Skin of body (tissue), 3 donors: ENCODE measurements at places on chromosomes 7 and 10. TPM values are rescaled to one million over a fixed set of nuclear protein-coding genes. Genes with fewer than 3 reads are reported as not detected.

- DNase-seq = no peak
Observed at GRCh38 chr7:155459700-155460461, 2.0 kb downstream of the EN2 start.

Gene ERVW-1
- 0.20 TPM for total RNA-seq

Gene PNLIPRP2
- total RNA-seq = not detected

- DNase-seq = no peak
Observed at GRCh38 chr7:70060298-70061068, 462.2 kb downstream of the AUTS2 start.

GRCh38 chr10:6202098-6202683, 541 bp upstream of the PFKFB3 start:
- no peak for DNase-seq

- DNase-seq = peak; percentile 24
Observed at GRCh38 chr7:127885843-127886242, 145.4 kb downstream of the LRRC4 start.

- no peak for DNase-seq
Observed at GRCh38 chr7:98133181-98133580, 26.5 kb downstream of the LMTK2 start.

DNA sequence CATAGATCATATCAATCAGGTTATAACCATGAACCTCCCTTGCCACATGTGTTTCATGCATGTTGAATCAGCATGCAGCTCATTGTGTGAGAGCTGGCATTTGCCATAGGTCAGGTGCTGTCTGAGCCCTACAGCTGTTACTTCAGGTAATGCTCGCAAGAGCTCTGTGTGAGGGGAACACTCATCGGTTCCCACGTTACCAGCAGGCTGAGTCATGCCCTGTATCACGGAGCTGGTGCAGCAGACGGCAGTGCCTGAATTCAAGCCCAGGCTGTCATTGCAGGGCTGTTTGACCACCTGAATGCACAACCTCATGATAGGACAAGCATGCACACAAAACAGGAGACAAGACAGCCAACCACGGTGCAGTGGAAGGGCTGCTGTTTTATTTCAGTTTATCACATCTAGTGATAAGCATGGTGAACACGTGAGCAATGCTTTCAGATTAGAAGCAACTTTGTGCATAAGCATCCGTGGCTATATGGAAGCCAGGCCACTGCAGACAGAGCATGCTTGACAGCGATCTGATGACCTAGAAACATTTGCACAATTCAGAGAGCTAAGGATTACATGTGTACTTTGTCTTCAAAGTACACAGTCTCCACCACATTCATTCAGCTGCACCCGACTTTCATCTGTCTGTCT, 56.4 kb upstream of the PFKP start:
- DNase-seq = no peak

Gene ANKRD30A
- 0.30 TPM for total RNA-seq

- no peak for DNase-seq
Observed at GRCh38 chr7:126685018-126685573, 567.6 kb downstream of the GRM8 start.

DNA sequence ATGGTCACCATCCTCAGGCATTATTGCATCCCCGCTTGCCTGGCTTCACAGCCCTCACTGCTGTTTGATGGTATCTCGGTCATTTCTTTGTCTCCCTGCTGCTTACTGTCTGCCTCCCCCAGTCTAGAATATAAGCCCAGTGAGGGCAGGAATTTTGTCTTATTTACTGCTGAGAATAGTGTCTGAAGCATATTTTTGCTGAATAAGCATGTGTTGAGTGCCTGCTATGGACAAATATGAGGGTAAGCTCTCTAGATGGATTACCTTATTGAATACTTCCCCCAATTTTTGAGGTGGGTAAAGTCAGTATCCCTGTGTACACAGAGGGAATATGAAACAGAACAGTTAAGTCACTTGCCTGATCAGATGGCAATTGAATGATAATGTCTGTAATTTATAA, 36.5 kb upstream of the CABCOCO1 start:
- no peak for DNase-seq

DNA sequence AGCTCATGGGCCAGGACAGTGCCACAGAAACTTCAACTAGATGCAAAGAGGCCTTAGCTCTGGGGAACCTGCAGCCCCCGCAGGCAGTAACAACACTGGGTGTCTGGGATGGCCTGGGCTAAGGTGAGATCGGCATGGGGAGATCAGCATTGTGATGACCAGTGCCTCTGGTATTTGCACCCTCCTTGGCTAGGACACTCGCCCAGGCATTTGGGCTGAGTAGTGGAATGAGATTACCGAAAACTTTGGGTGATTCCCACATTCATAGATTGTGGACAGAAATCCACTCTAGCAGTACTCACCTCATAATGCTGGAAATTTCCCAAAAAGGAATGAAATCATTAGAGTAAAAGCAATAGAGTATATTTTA, 70.6 kb upstream of the ZMIZ2 start:
- DNase-seq = no peak

Gene TDRD1
- 0.20 TPM for total RNA-seq
